ENCODE measurements at places on chromosomes 4 and X.

DNA sequence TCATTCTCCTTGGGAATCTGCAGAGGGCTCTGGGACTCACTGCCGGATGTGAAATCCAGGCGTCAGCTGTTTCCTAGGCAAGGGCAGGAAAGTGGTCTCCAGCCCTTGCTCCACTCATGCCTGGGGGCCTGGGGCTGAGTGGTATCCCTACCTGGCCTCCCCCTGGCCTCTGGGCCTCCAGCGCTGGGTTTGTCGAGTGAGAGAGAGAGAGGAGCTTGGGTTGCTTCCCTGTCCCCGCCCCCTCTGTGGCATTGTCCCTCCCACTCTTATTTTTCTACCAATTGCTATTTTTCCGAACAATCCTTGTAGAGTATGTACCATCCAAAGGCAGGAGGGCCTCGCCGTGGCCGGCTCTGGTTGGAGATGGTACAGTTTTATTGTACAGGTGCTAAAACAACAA, 53.1 kb downstream of the ELF4 start:
- no peak for DNase-seq

DNA sequence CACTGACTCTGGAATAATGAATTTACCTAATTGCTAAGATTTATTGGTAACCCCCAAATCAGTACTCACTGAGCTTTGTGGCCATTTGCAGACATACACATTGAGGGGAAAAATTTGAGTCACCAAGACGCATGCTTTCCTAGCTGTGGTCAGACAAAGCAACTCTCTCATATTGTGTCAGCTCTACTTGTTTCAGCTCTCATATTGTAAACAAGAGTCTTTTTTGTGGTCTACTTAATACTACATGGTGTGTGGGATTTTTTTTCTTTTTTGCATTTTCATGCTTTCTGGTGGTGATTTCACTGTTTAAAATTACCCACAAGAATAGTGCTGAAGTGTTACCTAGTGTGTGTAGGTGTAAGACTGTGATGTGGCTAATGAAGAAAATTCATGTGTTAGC, 428.2 kb upstream of the GALNT7 start:
- no peak for DNase-seq

GRCh38 chrX:69968950-69969349, 80.8 kb downstream of the AWAT2 start:
- no peak for DNase-seq

DNA sequence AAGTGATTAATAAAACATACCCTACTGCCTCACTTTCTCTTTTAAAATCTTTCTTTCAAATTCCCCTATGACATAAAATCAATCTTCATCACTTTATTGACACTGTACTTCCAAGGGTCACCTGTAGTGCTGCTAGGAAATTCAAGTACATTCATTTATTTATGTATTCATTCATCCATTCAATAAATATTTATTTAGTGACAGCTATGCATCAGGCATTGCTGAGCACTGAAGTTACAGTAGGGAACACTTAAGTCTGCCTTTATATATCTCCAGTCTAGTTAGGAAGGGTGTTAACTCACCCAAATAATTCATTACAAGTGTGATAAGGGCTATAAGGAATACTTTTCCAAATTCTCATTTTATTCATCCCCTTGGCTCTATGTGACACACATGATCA, 2.3 kb downstream of the SYTL5 start:
- DNase-seq = no peak

DNA sequence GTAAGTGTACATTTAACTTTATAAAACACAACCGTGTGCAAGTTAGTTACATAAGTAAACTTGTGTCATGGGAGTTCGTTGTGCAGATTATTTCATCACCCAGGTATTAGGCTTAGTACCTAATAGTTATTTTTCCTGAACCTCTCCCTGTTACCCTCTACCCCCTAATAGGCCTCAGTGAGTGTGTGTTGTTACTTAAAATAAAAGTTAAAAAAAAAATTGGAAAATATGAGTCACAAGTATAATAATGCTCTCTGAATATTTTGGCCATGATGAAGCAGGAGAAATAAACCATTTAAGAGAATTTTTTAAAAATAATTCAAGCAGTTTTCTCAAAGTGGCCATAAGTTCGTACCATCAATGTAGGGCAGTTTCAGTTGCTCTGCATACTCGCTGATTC, 105.1 kb upstream of the GRID2 start:
- peak; percentile 3 for DNase-seq

DNA sequence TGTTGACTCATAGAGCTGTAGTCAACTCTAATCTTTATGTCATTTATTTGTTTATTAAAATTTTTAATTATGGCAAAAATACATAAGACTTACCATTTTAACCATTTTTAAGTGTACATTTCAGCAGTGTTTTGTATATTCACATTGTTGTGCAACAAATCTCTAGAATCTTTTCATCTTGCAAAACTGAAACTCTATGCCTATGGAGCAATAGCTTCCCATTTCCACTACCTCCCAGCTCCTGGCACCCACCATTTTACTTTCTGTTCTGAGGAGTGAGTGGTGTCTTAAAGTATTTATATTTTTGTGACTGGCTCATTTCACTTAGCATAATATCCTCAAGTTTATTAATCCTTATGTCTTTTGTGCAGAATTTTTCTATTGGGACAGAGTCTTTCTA, 181.0 kb downstream of the GPAT3 start:
- DNase-seq = no peak

- no peak for DNase-seq
Observed at GRCh38 chr4:63049278-63049677, 1360.0 kb downstream of the TECRL start.

- no peak for DNase-seq
Observed at GRCh38 chrX:16014171-16014570, 109.2 kb upstream of the GRPR start.

Measured in GM04503 (cell line).